Thoracic aorta (tissue), 2 donors: ENCODE measurements at places on chromosomes 13 and 19. TPM values are rescaled to one million over a fixed set of nuclear protein-coding genes. Genes with fewer than 3 reads are reported as not detected.

DNA sequence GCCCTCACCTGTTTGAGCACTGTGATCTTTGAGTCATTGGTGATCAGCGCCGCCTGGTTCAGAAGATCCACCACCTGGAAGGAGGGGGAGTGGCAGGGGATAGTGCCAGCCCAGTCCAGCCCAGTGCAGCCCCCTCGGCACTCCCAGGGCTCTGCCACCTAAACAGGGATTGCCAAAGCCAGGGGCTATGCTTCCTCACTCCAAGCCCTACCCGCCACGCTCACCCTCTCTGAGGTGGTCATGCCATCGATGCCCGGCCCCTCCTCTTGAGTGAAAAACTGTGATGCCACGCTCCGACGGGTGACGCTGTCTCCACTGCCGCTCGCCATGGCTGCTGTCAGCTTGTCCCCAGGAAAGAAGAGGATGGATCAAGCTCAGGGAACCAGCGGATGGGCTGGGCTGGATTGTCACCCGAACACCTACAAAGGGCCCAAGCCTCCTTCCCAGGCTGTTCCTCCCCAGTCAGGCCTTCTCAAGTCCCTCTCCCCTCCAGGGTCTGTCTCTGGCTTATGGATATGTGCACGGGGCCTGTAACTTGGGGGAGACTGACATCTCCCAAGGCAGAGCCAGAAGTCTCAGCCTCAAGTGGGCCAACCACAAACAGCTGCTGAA lies 8.7 kb downstream of the SYMPK start:
- no peak overlapping the region for H3K4me3 ChIP-seq
- H3K27me3 ChIP-seq: no peaks in the 10 kb centered on the region
- no peak overlapping the region for H3K27ac ChIP-seq
- DNase-seq: no peak
- H3K36me3 ChIP-seq: peaks cover 43% of the 10 kb centered on the region

DNA sequence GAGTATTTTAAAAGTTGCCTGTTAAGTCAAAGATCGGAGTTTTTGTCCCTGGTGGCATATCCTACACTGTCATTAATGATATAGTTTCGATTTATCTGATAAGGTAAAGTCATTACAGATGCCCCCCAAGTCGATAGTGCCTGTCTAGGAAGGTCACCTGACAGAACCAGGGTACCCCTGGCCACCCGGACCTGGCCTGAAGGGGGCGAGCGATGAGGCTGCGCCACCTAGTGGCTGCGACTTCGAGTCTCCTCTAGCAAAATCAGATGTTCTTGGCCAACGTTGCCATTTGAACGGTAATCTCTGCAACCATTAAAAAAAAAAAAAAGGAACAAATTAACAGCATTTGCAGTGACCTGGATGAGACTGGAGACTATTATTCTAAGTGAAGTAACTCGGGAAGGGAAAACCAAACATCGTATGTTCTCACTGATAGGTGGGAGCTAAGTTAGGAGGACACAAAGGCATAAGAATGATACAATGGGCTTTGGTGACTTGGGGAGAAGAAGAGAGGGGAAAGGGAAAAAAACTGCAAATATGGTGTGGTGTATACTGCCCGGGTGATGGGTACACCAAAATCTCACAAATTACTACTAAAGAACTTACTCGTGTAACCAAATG lies 565.1 kb downstream of the LIG4 start:
- H3K4me1 ChIP-seq: no peaks in the 10 kb centered on the region
- no peak overlapping the region for H3K4me3 ChIP-seq
- DNase-seq: no peak

- no peaks in the 10 kb centered on the region for H3K27me3 ChIP-seq
- peaks cover 8% of the 10 kb centered on the region for H3K36me3 ChIP-seq
- peaks cover 44% of the 10 kb centered on the region for H3K4me1 ChIP-seq
- peak overlapping the region; percentile 85 for H3K4me3 ChIP-seq
- DNase-seq: no peak
Measured at GRCh38 chr13:41061914-41062837, 867 bp downstream of the WBP4 start.

DNA sequence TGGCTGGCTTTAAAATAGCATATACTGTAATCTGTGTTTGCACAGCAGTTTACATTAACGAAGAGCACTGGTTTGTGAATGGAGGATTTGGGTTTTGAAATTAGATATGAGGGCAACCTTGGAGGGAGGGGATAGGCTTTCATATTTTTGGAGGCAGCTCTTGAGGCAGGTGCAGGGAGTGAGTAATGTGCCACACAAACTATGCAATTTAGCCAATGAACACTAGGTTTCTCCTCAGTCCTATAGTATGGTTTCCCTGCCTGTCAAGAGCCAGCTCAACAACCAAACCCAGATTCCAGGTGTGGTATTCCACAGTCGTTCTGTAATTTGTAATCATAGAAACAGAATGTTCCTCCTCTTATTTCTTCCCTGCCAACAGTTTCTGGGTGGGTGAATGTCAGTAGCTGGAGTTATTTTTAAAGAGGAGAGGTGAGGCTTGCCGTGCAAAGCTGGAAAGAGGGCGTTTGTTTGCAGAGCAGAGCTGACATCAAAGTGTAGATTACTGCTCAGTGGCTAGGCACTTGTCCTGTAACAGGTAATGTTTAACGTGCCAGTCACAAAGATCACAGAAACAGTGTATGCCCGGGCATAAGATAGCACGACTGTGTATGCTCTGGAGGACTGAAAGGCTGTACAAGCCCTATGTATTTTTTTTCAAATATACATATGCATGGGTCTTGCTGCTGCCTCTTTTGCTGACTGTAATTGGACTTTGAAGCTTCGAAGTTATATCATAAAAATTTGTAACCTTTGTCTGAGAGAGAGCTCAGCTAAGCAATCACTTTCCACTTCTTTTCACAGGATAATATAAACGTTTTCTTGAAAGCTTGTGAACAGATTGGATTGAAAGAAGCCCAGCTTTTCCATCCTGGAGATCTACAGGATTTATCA lies 124.2 kb downstream of the LMO7 start:
- no peak for DNase-seq
- H3K36me3 ChIP-seq: no peaks in the 10 kb centered on the region
- peak overlapping the region; percentile 86 for H3K27ac ChIP-seq
- H3K27me3 ChIP-seq: no peaks in the 10 kb centered on the region
- H3K4me3 ChIP-seq: peak overlapping the region; percentile 63

DNA sequence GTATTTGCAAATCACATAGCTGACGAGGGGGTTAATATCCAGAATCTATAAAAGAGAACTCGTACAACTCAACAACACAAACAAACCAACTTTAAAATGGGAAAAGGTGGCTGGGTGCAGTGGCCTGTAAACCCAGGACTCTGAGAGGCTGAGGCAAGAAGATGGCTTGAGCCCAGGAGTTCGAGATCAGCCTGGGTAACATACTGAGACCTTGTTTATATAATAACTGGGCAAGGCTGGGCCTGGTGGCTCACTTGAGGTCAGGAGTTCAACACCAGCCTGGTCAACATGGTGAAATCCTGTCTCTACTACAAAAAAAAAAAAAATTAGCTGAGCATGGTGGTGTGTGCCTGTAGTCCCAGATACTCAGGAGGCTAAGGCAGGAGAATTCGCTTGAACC lies 21.8 kb upstream of the TM6SF2 start:
- no peak for DNase-seq
- no peaks in the 10 kb centered on the region for H3K4me1 ChIP-seq
- H3K36me3 ChIP-seq: peaks cover 21% of the 10 kb centered on the region

Gene RXFP2
- total RNA-seq: 0.21 TPM

Gene NLRP11
- total RNA-seq: not detected
